ENCODE measurements at places on chromosomes 2 and 18.
A peak's percentile ranks its signal among the peaks of the same experiment; 100 is the strongest.

- no peak for DNase-seq
These were observed 694.1 kb downstream of the PLCL1 start for GRCh38 chr2:198498516-198498915.

GRCh38 chr18:987325-988186 is 82.9 kb downstream of the ADCYAP1 start:
- no peak for DNase-seq

- no peak for DNase-seq
These were observed 219.0 kb downstream of the MYO3B start for GRCh38 chr2:170396799-170397459.

GRCh38 chr2:52775674-52776073 is 991.9 kb upstream of the CHAC2 start:
- no peak for DNase-seq

GRCh38 chr2:172931918-172932520 is 143.6 kb upstream of the MAP3K20 start:
- DNase-seq = peak; percentile 75

DNA sequence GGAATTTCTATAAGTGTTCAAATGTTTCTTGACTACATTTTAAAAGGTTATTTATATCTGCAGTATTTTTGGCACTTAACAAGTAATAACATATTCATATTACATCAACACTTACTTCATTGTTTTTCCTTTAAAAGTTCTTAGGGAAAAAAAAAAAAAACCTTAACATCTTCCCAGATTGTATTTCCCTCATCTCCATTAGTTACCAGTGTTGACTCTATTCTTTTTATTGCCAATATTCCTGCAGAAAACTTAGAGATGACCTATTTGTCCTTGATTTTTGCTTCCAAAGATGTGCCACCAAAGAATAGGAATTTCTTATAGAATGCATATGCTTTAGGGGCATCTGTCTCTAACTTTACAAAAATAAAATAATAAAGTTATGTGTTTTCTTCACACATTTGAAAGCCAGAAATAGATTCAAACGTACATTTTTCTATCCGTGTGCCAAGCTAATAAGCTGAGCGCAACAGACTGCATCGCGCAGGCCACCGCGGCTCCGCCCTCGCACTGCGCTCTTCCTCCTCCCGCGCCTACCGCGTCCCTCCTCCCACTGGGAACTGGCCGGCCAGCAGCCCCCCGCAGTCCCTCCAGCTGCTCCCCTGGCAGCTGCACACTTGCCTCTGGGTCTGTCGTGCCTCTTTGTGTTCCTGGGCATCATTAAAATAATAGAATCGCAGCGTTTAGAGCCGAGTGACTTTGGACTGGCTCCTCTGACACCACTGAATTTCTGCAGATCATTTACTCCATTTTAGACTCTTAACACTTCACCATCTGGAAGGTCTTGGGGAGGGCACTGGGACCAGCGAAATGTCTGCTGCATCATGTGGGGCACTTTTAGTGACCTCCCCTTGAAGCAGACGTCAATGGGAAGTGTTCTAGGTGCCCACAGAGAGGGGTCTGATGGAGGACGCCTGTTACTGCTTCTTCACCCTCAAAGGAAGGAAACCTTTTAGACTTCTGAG is 21.2 kb upstream of the NAB1 start:
- DNase-seq = no peak

DNA sequence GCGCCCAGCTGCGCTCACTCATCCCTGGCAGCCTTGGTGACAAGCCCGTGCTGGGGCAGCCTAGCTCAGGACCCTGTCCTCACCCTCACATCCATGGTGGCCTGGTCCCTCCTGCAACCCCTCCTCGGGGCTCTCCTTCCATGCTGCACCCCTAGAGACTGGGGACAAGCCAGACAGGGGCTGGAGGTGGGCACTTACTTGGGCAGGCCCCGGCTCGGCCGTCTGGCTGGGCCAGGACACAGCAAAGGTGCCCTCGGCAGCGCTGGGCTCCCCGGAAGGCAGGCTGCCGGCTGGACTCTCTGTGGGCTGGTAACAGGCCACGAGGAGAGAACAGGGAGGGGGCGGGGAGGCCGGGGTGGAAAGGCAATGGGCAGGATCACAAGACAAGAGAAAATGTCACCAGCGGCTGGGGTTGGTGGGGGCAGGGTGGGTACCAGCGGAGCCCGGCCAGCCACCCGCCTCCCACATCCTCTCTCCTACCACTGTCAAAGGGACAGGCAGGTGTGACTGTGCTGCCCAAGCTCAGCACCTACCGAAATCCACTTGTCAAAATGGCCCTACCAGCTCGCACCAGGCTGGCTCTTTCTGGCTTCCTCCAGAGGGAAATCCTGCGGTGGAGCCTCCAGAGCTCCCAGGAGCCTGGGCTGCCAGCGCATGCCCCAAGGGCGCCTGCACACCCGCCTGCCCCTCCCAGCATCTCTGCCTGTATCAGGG is 54.7 kb downstream of the BIN1 start:
- DNase-seq = peak; percentile 11

Data from mesothelial cell of epicardium (in vitro differentiated cells).